Erythroblast (primary cell): ENCODE measurements at places on chromosomes 5 and 9.

DNA sequence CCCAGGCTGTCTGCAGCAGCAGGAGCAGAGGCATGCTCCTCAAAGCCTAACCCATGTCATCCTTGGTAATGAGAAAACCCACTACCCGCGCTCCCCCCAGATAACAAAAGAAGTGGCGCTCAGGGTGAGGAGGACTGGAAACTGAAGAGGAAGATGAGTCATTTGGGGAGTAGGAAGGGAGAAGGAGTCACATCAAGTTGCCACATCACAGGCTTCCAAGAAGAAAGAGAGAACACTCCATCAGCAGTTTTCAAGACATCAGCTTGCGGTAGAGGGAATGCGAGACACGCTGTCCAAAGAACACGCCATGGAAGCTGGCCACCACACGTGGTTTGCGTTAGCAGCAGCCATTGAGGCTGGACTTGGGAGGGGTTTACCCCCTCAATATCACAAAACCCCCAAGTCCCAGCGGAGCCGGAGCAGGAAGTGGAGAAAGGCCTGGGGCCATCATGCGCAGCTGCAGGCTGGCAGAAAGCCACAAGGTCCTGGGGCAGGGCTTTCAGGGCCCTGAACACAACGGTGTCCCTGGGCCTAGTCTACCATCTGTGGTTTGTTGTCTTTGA is 41.5 kb downstream of the SH3PXD2B start:
- DNase-seq, result no peak

GRCh38 chr5:177501874-177502678 is 4.7 kb upstream of the PDLIM7 start:
- DNase-seq, result no peak

GRCh38 chr5:153636670-153637451 is 146.4 kb downstream of the GRIA1 start:
- DNase-seq, result no peak

DNA sequence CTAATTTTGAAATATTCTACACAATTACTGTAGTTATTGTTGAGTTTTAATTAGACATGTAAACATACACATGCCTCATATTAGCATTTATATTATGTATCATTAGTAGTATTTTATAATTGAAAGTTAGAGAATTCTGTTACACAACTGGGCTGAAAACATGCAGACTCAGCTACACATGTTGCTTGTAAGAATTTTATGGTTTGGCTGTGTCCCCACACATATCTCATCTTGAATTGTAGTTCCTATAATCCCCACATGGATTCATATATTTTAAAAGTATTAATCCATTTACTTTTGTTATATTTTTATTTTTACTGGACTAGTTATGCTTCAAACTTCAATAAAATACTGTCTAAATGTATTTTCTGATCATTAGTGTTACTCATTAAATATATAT is 2075.3 kb upstream of the C9orf72 start:
- DNase-seq, result no peak

GRCh38 chr9:19154135-19154612 is 26.9 kb upstream of the PLIN2 start:
- peak; percentile 100 for DNase-seq

DNA sequence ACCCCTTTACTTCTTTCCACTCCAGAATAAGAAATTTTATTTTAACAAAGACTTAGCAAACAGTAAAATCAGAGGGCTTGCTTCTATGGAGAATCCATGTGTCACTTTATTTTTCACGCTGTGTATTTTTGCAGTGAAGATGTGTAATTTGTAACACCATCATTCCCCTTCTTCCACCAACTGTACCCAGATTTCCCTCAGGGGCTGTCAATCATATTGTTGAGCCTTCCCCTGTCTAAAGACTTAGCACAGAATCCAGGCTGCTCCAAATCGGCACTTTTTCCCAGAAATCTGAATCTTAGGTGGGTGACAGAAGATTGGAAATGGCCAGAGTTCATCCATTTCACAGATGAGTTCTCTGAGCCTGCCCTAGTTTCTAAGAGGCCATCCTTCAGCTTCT is 115.9 kb downstream of the GNAQ start:
- no peak for DNase-seq

- DNase-seq, result no peak
Observed at GRCh38 chr9:70954596-70955143, 166.8 kb downstream of the TRPM3 start.

DNA sequence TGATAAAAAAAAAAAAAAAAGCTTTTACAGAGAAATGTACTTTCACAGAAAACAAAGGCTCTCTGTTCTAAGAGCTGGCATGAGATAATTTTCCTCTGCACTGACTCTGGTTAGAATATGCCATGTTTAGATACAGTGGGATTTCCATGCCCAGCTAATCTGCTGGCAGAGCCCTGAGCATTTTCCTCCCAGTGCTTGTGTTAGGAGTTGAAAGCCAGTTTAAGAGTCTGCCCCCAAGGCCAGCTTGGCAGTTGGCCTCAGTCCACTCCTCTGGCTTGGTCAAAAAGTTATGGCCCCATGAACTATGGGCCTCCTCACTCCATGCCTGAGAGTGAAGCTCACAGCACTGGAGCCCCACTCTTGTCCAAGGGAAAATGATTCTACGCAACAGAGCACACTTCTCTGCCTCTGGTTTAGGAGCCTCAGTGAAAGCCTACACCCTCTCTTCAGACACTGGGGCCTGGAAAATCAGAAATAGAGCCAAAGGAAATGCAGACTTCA is 21.9 kb downstream of the MOCS2 start:
- no peak for DNase-seq

DNA sequence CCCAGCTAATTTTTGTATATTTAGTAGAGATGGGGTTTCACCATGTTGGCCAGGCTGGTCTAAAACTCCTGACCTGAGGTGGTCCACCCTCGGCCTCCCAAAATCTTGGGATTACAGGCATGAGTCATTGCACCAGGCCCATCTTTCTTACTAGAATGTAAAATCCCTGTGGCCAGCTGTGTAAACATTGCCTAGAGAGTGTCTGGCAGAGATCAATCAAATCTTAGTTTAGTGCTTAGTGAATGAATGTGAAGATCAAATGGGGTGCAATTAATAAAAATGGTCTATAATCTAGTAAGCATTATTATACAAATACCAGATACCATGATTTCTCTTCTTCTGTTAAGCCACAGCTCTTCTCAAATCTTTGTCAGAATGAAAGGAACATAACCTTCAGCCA is 289.9 kb downstream of the KCTD16 start:
- no peak for DNase-seq

DNA sequence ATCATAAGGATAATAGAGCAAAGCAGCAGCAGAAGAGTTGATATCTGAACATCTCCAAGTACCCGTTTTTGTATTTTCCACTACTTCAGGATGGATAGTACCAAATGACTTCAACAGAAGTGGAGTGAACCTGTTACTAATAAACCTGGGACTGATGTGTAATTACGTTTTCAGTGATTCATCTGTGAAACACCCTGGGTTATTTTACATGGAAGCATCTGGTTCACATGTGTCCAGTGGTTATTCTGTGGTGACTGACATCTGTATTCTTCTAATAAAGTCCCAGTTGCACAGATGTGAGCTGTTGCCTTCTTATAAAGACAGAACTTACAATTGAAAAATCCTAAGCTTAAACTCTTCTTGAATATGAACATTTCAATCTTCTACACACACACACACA is 139.7 kb upstream of the VCAN start:
- DNase-seq, result no peak

DNA sequence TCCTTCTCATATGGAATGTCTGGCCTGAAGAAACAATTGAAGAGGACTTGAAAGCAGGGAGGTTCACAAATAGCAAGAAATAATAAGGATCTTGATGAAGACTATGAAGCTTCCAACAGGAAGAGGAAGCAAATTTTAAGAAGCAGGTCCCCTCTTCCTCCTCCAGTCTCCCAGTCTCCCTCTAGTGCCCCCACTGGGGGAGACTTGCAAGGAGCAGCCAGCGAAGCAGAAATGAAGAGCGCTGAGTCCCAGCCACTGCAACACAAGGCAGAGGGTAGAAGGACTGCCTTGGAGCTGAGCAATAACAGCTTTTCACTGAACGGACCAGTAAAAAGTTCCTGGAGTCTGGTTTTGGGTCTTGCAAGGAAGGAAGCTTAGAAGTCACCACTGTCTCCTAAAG is 32.6 kb upstream of the ACO1 start:
- no peak for DNase-seq

DNA sequence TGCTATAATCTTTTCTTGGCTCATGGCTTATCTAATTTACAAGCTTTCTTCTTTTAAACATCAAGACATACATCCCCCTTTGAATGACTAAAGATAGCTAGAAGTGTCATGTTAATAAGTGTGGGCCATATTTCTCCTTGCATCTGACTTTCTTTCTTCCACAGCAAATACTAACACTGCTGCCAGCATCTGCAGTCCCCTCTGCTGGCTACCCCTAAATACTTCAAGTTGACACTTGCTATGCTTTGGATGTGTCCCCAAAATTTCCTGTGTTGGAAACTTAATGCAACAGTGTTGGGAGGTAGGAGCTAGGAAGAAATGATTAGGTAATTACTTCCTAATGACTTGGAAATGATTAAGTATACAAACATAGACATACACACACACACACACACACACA is 459.0 kb upstream of the ST8SIA4 start:
- no peak for DNase-seq

GRCh38 chr9:77488439-77489126 is 159.5 kb downstream of the GNA14 start:
- no peak for DNase-seq

DNA sequence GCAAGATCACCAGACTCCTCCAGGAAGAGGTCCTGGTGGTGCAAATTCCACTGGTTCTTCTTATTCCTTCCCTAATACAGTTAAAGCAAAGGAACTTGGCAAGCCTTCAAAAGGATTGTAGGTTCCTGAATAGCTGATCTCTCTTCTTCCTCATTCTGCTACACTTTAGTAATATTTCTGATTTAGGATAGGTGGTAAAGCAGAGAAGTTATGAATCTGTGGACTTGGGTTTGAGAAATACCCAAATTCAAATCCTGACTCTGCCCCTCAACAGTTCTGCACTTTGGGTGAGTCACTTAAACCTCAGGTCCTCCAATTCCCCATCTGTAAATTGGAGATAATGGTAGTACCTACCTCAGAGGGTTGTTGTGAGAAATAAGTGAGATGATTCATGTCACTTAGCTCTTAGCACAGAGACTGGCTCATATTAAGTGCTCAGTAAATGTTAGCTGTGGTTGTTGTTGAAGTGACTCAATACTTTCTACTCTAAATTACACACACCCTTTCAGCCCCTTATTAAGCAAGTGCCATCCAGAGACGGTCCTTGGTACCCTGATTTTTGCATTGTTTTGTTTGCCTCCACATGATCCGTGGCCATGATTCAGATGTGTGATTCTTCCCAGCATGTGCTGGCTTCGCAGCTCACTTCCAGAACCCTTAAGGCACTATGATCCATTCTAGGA is 5.2 kb downstream of the SH3RF2 start:
- no peak for DNase-seq

- no peak for DNase-seq
Observed at GRCh38 chr9:36424289-36425055, 24.4 kb upstream of the RNF38 start.

DNA sequence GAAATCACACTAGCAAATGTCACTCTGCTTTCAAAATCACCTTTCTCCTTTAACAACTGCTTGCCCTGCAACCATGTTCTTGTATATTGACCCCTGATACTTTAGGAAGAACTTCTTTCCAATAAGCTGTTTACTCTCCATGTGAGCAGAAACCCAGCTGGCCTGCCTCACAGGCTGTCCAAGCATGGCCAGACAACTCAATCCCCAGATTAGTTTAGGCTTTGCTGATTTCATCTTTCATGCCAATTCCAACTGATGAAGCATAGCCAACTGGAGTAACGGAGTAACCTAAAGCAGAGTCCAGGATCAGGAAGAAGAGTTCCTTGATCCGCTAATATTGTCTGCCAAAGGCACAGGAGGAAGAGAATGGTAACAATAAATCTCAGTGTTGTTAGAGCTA is 56.7 kb upstream of the HTR1A start:
- DNase-seq, result no peak
